ENCODE measurements at places on chromosomes 7 and 10. TPM values are rescaled to one million over a fixed set of nuclear protein-coding genes. Genes with fewer than 3 reads are reported as not detected.

GNG11 gene
- 43.8 TPM for total RNA-seq

HSPA12A gene
- total RNA-seq: 18.1 TPM

OR9A2 gene
- total RNA-seq: not detected

MCMBP gene
- 41.2 TPM for total RNA-seq

FAM237B gene
- not detected for total RNA-seq

SSC4D gene
- total RNA-seq: 11.0 TPM

SEM1 gene
- 126 TPM for total RNA-seq

TMEM139 gene
- total RNA-seq: 79.0 TPM

PCGF6 gene
- 11.2 TPM for total RNA-seq

C10orf67 gene
- total RNA-seq: 0.14 TPM

MRPS33 gene
- total RNA-seq: 60.0 TPM

TRDMT1 gene
- 8.7 TPM for total RNA-seq

- no peak for DNase-seq
Measured at GRCh38 chr10:30984563-30985328, 46.9 kb downstream of the ZNF438 start.

DNA sequence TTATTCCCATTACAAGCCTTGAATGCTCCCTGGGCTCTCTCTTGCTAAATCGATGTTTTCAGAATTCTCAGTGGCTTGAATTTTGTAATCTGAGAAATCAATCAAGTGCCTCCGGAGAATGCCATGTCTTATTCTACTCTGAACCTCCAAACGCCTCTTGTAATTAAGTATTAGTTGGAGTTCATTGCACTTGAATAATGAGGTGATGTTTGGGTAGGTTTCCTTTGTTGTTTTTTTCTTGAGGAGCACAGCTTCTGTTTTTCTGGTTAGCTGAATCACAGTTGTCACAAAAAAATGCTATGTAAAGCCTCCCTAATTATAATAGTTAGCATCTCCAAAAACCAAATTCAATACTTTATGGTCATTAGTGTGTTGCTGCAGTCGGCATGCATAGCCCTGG, 100.3 kb downstream of the PLPP4 start:
- DNase-seq: no peak

GRCh38 chr7:112495810-112496462, 15.1 kb downstream of the LSMEM1 start:
- peak; percentile 58 for DNase-seq

DNA sequence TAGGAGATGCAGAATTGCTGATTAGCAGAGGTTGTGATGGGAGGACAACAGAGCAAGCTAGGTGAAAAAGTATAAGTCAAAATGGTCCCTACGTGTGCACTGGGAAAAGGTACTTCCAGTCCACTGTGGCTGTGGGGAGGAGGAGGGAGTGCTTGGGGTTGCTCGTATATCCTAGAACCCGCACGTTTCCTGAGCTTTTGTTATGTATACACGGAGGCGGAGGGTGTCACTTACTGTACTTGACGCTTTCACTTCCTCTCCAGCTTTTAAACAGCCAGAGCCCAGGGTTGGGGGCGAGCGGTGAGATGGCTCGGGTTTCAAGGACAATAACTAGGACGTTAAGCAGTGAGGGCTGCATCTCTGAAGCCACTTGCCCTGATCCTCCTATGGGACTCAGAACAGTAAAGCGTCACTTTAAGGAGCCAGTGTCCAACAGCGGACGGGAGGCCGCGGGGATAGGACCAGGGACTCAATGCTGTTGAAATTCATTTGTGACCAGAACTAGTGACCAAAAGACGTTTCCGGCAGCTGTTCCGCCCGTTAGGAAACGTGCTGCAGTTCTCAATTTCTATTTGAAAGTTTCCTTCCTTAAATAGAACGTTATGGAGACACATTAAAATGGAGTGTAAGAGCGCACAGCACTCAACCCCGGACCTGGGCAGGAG, 985 bp upstream of the ETV1 start:
- DNase-seq: peak; percentile 61

DNA sequence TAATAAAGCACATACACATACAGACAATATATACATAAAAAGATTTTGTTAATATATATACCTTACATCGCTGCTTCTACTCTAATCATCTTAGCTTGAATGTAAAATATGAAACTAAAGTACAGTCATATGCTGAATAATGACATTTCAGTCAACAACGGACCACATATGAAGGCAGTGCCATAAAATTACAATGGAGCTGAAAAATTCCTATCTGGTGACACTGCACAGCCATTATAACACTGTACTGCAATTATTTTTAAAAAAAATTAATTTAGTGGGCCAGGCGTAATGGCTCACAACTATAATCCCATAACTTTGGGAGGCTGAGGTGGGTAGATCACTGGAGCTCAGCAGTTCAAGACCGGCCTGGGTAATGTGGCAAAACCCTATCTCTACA, 122.3 kb downstream of the JMJD1C start:
- DNase-seq: no peak

- no peak for DNase-seq
Measured at GRCh38 chr7:76123316-76123715, 75.4 kb downstream of the MDH2 start.

DNA sequence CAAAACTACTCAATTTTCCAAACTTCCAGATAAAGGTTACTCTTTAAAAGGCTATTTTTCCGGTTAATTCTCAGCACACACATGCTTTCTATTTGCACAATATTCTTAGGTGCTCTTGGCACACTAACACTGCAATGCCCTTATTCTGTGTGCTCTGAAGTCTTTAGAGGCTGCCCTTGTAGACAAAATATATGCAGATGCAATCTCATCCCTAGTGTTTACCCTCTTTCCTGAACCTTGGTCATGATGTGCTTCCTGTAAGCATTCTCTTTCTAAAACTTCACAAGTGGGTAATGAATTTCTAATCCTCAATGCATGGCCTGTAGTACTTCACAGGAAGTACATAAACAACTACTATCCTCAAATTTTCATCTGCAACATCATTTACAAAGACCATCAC, 41.1 kb upstream of the TUBB8 start:
- DNase-seq: no peak

- DNase-seq: no peak
Measured at GRCh38 chr10:28463141-28463540, 69.8 kb upstream of the WAC start.

DNA sequence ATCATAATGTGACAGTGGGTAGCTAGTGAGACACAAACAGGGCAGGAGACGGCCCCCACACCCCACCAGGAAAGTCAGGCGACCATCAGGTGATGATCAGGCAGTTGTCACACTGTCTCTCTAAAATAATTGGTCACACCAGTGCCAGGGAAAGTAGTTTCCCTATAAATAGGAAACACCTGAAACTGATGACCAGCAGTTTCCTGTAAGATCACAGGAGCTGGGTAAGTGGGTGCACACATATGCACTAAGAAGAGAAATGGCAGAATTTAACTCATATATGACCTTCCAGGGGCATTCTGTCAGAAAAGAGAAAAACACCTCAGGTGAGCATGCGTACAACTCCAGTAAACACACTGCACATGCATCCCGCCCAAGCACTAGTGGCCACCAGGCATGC, 620.5 kb upstream of the GHITM start:
- DNase-seq: no peak

DNA sequence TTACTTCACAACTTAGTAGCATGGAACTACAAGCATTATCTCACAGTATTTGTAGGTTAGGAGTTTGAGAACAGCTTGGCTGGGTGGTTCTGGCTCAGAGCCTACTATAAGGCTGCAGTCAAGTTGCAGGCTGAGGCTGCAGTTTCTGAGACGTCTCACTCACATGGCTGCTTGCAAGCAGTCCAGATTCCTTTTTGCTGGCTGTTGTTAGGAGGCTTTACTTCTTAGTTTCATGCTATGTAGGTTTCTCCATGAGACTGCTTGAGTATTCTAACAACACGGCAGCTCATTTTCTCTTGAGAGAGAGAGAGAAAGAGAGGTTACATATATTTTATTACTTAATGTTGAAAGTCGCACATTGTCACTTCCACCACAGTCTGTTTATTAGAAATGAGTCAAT, 1073.9 kb downstream of the NXPH1 start:
- no peak for DNase-seq

DNA sequence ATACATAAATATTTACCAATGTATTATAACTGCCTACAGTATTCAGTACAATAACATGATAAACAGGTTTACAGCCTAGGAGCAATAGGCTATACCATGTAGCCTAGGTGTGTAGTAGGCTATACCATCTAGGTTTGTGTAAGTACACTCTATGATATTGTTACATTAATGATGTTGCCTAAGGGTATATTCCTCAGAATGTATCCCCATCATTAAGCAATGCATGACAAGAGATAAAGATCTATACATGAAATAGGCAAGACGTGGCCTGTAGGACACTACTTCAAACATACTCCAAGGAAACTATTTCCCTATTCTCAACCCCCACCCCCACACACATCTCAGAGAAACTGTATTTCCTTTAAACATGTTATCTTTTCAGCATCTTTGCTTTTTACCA, 15.3 kb upstream of the ADAM22 start:
- DNase-seq: no peak

GRCh38 chr7:100126239-100126930, 382 bp upstream of the MBLAC1 start:
- no peak for DNase-seq

GRCh38 chr7:4137552-4137951, 544.5 kb upstream of the FOXK1 start:
- no peak for DNase-seq

- DNase-seq: peak; percentile 38
Measured at GRCh38 chr7:104927055-104927454, 87.0 kb upstream of the KMT2E start.

DNA sequence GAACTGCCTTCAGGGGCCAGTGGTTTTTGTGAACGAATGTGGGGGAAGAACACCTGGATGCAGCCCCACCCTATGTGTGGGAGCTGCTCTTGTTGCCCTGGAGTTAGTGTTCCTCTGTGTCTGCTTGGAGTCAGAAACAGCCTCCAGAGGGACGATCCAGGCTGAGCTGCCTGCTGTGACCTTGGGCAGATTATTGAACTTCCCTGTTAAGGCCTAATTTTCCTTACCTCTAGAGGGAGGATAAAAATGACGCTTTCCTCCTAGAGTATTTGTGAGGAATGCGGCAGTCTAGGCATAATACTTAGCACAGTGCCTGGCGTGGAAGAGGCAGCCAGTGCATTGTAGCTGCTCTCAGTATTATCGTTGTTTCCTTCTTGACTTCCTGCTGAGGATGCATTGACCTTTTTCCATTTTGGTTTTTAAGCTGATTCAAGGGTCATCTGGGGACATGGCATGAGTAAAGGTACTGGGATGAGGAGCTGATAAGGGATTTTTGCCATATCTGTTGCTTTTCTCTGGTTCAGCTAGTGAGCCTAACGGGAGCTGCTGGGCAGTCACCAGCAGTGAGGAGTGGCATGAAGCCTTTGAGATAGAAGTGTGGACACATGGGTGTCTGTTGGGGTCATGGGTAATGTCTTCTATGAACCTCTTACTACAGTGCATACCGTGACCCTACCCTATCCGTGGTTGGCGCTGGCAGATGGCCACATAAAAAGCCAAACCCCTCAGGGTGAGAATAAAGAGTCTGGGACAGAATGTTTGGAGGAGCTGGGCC, 6.4 kb downstream of the ZFYVE27 start:
- DNase-seq: no peak

DNA sequence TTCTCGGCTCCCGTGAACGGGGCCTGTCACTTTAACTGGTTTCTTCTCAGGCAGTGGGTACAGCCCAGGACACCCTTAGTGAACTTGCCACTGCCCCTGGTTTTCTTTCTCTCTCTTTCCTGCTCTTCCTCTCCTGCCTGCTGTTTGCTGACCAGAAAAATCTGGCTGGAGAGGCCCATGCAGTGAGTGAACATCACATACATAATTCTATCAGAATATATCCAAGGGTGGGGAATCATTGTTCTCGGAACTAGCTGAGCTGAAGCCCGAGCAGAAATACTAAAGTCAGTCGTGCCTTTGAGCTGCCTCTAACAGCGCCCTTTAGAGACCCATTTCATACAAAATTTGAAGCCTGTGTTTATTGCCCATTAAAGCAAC, 501.5 kb upstream of the GALNT17 start:
- DNase-seq: no peak

DNA sequence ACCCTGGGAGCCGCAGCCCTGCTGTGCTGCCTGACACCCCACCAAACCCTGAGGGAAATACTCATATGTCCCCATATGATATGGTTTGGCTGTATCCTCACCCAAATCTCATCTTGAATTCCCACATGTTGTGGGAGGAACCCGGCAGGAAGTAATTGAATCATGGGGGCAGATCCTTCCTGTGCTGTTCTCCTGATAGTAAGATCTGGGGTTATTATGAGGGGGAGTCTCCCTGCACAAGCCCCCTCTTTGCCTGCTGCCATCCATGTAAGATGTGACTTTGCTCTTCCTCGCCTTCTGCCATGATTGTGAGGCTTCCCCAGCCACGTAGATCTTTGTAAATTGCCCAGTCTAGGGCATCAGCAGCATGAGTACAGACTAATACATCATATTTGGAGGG, 68.7 kb downstream of the RGS10 start:
- DNase-seq: no peak

DNA sequence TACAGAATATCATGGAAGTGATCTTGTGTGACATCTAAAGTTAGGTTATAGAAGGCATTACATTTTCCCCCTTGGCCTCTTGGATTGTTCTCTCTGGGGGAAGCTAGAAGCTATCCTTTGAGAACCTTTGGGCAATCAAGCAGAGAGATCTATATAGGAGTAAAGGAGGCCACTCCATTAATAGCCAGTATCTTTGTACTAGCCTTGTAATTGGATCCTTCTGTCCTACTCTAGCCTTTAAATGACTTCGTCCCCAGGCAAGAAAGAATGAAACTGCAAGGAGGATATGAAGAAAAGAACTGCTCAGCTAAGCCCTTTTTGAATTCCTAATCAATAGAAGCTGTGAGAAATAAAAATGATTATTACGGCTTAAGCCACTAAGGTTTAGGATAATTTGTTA, 230.9 kb downstream of the AGMO start:
- no peak for DNase-seq

- no peak for DNase-seq
Measured at GRCh38 chr7:116828281-116828680, 34.1 kb upstream of the CAPZA2 start.

DNA sequence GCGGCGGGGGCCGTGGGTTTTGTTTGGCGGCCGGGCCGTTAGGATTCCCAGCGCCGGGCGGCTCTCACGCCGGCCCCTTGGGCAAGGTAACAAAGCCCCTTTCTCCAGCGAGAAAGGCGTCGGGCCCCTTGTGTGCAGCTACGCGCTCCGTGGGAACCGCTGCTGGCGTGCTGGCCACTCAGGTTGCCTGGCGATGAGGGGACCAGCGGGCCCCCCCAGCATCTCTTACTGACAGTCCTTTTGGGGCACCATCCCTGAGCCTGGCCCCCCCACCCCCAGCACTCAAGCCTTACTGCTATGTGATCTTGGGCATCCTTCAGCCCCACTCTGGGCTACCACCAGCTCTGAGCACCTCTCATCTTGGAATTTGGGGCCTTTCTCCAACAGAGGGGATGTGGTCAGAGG, 1.8 kb downstream of the LFNG start:
- no peak for DNase-seq

- no peak for DNase-seq
Measured at GRCh38 chr7:128679920-128680319, 7.8 kb downstream of the GARIN1A start.
